ENCODE measurements at places on chromosomes 12 and 14.

DNA sequence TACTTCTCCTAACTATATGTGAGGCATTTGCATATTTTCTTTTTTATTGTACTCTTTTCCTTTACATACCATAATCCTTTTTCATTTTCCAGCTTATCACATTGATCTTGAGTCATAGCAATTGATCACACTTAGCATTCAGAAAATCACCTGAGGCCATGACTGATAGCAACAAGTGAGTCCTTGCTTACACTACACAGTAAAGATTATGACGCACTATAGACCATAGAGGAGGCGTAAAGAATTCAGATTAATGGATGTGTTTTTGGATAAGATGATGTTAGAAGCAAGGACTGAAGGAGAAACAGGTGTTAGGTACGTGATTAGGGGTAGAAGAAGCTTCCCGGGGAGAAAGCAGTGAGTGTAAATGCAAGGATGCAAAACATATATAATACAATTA lies 637.7 kb downstream of the ETNK1 start:
- DNase-seq, result no peak

DNA sequence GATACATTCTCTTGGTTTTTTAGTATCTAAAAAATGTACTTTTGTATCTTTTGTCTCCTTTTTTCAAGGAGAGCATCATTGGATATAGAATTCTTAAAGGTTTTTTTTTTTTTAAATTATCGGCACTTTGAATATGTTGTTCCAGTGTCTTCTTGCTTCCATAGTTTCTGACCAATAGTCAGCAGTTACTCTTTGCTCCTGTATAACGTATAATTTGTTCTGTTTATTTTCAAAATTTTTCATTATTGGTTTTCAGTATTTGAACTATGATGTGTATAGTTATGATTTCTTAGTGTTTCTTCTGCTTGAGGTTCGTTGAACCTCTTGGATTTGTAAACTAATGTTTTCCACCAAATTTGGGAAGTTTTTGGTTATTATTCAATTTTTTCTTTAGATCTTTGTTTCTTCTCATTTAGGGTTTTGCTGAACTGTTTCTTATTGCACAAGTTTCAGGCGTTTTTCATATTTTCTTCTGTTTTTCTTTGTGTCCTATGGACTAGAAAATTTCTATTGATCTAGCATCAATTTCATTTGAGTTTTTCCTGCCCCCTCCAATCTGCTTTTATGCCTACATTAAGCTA lies 93.9 kb downstream of the PLBD1 start:
- DNase-seq, result no peak

- no peak for DNase-seq
These were observed 97.8 kb upstream of the PCED1B start for GRCh38 chr12:46981622-46982021.

- no peak for DNase-seq
These were observed 179.9 kb upstream of the PELI2 start for GRCh38 chr14:55938249-55938791.

DNA sequence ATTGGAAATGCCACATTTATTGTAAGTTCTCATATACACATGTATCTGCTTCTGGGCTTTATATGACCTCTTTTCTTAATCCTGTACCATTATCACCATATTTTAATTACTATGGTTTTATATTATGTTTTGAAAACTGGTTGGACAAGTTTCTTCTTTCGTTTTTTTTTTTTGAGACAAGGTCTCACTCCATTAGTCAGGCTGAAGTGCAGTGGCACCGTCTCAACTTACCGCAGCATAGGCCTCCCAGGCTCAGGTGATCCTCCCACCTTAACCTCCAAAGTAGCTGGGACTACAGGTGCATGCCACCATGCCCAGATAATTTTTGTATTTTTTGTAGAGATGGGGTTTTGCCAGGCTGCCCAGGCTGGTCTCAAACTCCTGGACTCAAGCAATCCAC lies 44.6 kb downstream of the GALNT4 start:
- no peak for DNase-seq

DNA sequence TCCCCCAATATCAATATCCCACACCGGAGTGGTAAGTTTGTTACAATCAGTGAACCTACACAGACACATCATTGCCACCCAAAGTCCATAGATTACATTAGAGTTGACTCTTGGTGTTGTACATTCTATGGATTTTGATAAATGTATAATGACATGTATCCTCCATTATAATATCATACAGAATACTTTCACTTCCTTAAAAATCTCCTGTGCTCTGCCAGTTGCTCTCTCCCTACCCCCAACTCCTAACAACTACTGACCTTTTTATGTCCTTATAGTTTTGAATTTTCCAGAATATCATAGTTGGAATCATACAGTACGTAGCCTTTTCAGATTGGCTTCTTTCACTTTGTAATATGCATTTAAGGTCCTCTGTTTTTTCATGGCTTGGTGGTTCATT lies 48.4 kb downstream of the SLC4A8 start:
- no peak for DNase-seq

GRCh38 chr14:73796893-73797542 lies 54.6 kb upstream of the PTGR2 start:
- DNase-seq, result no peak

DNA sequence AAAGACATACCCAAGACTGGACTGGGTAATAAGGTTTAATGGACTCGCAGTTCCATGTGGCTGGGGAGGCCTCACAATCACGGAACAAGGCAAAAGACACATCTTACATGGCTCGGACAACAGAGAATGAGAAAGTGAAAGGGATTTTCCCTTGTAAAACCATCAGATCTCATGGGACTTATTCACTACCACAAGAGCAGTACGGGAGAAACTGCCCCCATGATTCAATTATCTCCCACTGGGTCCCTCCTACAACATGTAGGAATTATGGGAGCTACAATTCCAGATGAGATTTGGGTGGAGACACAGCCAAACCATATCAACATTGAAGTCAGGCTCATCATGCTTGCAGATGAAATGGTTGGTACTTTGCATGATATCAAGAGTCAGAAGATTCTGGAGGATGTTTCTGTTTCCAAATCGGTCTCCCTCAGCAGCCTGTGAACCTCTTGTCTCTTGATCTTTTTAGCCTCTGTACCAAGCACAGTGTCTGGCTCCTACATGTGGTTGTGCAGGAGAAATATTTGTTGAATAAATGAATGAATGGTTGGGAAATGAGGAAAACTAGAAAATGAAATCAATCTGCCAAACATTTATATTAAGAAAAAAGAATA lies 98.6 kb downstream of the VRK1 start:
- DNase-seq, result no peak

- DNase-seq, result no peak
These were observed 122.1 kb downstream of the PRKD1 start for GRCh38 chr14:29805415-29806123.

DNA sequence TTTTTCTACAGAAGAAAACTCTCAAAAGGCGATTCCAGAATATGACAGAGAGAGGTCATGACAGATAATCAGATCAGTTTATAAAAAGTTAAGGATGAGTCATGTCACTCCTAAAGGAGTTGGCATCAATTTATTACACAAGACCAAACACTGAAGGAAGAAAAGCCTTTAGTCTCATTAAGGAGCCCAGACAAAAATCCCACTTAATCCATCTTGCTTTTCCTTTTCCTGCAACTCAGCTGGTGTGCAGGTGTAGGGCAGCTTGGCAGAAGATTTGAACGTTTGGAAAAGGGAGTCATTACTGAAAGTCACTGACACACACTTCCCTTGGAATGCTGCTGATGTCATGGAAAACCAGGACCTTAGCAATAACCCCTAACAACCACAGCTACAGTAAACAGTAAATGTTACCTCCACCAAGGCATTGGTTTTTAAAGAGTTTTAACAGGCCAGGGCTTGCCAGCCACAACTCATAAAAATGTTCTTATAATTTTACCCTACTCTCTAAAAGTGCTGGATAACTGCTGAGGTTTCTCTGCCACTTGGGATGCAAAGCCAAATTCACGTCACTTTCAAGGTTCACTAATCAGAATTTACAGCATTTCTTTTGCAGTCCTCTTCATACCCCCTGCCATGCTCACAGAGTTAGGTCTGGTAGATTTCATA lies 320.6 kb downstream of the RAD51B start:
- no peak for DNase-seq

- DNase-seq, result no peak
These were observed 462.5 kb upstream of the TBX3 start for GRCh38 chr12:115146453-115146852.

DNA sequence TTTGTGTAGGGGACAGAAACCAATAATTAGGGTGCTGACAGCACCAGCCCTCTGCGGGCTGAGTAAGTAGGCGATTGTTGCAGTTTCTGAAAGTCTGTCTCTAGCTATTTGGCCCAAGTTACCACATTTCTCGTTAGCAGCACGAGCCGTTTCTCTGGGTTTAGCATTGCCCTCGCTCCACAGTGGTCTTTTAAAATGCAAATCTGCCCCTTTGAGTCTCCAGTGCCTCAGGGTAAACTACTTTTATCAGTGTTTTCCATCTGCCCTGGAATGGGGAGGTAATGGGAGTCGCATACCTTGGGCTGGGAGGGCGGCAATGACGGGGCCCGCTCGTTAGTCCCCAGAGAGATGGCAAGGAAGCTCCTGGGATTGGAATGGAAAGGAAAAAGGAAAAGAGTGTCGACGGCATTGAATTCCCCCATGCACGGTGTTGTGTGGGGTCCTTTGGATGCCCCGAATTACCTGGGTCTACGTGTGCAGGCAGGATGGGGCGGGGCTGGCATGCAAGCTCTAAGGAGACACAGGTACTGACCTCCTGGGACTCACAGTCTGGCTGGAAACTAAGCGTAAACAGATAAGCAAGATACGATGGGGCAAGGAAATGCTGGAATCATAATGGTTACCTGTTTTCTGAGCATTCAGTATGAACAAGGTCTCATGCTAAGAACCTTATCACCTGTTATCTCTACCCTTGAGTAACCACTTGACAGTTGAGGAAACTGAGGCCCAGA lies 131.8 kb upstream of the MAP1LC3B2 start:
- DNase-seq, result no peak

- no peak for DNase-seq
These were observed 88.3 kb downstream of the BCL11B start for GRCh38 chr14:99183716-99184115.

DNA sequence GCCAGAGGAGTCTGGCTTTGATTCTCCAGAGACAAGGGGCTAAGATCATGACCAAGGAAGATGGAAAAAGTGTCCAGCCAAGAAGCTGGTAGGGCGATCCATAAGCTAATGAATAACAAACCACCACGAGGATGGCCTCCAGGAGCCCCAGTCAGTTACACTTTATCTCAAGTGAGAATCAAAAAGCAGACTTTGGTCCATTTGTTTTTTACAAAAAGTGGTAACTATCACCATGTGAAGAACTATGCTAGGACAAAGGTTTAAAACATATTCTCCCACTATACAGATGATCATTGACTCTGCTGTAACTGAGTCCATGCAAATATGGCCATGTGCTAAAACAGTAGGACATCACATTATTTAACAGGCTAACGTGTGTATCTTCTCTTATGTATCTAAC lies 13.9 kb downstream of the SETD3 start:
- DNase-seq, result no peak

DNA sequence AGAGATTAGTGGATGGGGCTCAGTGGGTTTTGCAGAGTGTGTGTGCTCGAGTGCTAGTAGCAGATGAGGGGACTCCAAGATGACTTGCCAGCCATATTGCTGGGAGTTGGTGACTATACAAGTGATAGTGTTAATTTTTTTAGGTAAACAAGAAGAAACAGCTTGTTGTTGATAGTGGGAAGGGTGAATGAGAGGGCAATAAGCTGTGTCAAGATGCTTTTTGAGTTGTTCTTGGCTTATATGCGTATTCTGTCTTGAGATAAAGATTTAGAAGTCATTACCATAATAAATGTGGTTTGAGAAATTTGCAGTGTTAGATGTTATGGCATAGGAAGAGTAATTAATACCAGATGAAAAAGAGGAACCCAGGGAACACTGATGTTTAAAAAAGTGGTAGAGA lies 75.3 kb downstream of the RCOR1 start:
- DNase-seq, result no peak

GRCh38 chr12:34402228-34402898 lies 380.1 kb downstream of the ALG10 start:
- DNase-seq, result peak; percentile 29

DNA sequence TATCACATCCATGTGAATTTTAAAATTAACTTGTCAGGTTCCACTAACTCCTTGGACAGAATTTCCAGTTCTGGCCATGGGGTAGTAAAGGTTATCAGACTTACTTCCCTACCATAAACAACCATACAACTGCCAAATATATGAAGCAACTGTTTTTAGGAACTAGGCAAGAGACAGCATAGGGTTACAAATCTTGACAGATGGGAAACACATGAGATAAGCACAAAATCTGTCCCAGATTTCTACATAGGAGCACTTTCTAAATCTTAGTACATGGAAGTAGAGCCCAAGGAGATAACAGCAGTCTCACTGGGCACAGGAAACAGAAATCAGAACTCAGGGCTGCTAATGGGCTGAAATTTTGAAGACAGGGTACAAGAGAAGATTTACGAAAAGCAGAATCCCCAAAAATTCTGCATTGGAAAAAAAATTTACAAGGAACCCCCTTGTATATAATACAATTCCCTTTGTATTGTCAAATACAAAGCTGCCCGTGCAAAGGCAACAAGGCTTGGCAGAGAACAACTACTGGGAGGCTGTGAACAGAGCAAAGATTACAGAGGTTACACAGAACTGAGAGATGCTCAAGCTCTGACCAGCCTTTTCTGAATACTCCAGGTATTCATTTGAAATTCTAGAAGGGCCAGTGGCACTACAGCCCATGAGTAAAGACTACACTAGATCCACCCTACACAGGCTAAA lies 43.2 kb downstream of the GALNT4 start:
- DNase-seq, result no peak

DNA sequence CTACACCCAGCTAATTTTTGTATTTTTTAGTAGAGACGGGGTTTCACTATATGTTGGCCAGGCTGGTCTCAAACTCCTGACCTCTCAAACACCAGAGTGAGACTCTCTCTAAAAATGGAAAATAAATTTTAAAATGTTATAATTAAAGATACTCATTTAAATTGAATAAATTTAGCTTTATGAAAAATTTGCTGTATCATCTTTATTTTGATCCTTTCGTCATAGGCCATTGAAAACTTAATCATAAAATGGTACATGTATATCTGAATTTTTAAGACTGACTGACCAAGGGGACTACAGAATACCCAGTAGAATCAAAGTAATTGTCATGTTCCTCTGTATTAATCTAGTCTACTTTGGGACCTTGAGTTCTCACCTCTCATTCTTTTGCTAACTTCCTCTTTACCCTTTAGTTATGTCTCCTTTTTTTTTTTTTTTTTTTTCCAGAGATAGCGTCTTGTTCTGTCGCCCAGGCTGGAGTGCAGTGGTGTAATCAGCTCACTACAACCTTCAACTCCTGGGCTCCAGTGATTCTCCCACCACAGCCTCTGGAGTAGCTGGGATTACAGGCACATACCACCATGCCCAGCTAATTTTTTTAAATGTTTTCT lies 9.5 kb downstream of the RAB5B start:
- DNase-seq, result no peak

GRCh38 chr12:92753976-92754885 lies 51.4 kb downstream of the PLEKHG7 start:
- peak; percentile 29 for DNase-seq

DNA sequence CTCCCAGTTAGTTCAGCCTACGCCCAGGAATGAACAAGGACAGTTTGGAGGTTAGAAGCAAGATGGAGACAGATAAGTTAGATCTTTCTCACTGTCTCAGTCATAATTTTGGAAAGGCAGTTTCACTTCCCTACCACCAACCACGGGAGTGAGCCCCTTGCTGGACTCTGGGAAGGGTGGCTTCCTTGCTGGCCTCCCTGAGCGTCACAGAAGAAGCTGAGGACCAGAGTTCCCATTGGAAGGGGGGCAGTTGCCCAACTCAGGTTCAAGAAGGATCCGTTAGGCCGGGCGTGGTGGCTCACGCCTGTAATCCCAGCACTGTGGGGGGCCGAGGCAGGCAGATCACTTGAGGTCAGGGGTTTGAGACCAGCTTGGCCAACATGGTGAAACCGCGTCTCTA lies 106.2 kb upstream of the MAX start:
- DNase-seq, result no peak

GRCh38 chr12:6548556-6548955 lies 7.3 kb downstream of the IFFO1 start:
- DNase-seq, result no peak

All from activated CD4-positive, alpha-beta T cell treated with anti-CD3 and anti-CD28 coated beads, Interleukin-2, amount 10 ng/mL, durations not matched to agents 24 days and 14 days (primary cell).